GM18507 (cell line): ENCODE measurements at places on chromosomes 12 and 14.

DNA sequence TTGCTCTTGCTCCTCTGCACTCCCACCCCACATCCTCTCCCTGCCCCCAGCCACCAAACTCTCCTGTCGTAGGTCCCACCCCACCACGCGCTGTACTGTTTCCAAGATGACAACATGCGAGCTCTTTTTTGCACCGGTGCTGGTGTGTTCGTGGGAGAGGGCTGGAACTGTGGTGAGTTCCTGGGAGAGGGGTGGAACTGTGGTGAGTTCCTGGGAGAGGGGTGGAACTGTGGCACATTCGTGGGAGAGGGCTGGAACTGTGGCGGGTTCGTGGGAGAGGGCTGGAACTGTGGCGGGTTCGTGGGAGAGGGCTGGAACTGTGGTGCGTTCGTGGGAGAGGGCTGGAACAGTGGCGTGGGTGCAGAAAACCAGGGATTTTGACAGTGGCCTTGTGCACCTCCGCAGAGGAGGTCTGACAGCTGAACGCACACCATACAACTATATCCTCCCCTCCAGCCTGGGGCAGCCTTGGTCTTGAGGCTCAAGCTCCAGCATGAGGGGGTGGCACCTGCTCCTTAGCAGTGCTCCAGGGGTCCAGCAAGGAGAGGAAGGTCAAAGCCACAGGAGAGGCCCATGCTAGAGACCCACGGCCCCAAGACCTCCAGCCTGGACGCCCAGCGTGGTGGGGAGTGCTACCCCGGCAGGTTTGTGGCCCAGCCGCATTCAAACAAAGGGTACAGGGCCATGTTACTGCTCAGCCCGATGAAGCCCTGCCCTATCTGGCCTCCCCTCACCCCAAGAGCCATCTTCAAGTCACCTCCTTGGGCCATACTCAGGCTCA, 50.1 kb downstream of the ACTN1 start:
- DNase-seq, result no peak

DNA sequence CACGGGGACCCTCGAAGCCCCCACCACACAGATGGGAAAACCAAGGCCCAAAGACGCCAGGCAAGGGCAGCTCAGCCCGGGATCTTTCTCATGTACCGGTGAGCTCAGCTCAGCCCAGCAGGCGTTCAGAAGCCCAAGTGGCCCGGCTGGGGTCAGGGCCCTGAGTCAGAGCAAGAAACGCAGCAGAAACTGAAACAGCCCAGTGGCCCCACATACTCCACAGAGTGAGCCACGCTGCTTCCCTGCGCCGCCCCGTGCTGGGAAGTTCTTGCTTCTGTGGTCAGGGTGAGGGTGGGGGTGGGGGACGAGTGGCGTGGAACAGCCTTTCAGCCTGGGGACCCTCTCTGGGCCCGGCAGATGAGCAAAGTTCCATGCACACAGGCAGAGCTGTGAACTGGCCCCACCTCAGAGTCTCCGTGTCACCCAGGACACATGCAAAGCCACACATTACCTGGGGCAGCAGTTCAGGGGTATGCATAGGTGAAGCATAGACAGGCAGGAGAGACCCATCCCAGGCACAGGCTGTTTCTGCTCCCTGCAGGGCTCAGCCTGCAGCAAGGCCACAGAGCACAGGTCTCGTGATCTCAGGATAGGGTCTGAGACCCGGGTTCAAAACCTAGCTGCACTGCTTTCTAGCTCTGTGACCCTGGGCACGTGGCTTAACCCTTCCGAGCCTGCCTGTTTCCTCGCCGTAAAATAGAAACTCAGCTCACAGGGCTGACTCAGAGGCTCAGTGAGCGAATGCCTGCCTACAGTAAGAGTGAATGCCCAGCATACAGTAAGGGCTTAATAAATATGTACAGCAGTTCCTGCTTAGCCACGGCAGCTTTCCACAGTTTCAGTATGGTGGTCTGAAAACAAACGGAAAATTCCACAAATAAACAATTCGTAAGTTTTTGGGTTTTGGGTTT, 21.6 kb downstream of the NCOR2 start:
- peak; percentile 64 for DNase-seq

DNA sequence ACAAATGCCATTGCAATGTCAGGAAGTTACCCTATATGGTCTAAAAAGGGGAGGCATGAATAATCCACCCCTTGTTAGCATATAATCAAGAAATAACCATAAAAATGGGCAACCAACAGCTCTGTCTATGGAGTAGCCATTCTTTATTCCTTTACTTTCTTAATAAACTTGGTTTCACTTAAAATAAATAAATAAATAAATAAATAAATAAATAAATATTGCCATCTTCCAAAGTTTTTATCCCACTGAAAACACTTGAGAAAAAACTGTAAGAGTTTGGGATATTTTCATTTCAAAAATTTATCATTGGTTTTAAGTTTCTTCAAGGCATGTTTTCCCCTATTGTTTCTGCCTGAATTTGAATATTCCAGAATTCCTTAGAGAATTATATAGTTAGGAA, 89.8 kb downstream of the SYT10 start:
- DNase-seq, result no peak

DNA sequence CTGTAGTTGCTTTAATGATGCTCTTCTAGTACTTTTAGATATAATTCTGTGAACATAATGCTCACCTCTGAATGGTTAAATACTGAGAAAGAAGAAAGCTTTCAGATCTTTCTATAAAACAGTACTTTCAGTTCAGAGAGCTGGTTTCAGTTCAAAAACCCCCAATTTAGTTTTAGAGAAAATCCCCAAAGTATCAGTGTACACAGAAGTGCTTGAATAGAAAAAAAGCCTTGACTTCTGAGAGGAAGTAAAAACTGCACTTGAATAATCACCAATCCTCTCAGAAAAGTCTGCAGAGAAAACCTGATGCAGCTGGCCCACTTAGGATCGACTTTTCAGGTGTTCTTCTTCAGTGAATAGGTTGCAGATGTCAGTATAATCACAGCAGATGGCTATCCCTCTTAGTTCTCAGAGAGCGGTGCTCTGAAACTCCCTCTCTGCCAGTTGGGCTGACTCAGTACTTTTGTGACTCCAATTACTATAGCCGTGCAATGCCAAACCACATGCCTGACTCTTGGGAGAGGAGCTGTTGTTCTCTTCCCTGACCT, 616.3 kb downstream of the LRFN5 start:
- DNase-seq, result no peak

- no peak for DNase-seq
These were observed 175.7 kb downstream of the CACNA1C start for GRCh38 chr12:2228535-2228934.

DNA sequence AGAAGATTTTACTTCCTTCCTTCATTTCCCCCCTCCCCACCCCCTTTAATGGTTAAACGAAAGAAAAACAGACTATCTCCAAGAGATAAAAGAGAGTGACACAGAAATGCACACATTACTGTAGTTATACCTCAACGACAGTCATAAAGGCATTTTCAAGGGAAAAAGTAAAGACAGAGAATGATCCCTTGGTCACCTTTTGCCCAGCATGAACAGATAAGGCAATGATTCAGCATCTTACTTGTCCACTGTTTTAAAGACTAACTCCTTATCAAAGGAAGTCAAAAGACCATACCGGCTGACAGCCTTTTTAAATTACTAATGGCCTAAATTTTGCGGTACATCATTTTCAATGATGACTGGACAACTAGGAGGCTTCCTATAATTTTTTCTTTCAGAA, 326.6 kb downstream of the PAWR start:
- DNase-seq, result no peak

- DNase-seq, result no peak
These were observed 15.4 kb downstream of the PAPLN start for GRCh38 chr14:73252491-73253322.

- no peak for DNase-seq
These were observed 21.4 kb downstream of the TMCC3 start for GRCh38 chr12:94628819-94629472.

DNA sequence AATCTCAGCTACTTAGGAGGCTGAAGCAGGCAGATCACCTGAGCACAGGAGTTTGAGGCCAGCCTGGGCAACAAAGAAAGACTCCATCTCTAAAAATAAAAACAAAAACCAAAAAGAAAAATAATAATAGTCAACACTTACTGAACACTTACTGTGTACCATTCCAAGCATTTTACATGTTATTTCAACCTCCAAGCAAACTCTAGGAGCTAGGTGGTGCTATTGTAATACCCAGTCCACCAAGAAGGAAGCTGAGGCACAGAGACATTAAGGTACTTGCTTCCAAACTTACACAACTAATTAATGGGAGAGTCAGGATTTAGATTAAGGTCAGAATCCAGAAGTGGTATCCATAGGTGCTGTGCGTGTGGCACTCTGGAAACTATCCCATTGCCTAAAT, 13.7 kb upstream of the OR6J1 start:
- DNase-seq, result no peak

DNA sequence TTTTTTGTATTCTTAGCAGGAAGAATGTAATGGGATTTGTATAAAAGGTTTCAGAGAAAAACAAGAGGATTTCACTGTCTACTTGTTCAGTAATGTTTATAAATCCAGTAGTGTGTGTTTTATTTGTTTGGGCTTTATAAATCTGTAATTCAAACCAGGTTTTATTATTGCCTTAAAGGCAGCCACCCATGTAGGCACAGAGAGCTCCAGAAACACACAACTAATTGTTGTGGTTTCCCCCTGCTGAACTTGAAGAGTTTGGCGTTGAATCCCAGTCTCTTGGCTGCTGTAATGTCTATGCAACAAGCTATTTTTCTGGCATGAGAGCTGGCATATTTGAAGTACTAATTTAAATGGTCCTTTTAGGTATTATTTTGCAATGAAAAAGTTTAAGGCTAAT, 63.4 kb upstream of the SLCO1C1 start:
- DNase-seq, result no peak

- DNase-seq, result no peak
These were observed 538.7 kb upstream of the TMEM132C start for GRCh38 chr12:127728285-127728684.

DNA sequence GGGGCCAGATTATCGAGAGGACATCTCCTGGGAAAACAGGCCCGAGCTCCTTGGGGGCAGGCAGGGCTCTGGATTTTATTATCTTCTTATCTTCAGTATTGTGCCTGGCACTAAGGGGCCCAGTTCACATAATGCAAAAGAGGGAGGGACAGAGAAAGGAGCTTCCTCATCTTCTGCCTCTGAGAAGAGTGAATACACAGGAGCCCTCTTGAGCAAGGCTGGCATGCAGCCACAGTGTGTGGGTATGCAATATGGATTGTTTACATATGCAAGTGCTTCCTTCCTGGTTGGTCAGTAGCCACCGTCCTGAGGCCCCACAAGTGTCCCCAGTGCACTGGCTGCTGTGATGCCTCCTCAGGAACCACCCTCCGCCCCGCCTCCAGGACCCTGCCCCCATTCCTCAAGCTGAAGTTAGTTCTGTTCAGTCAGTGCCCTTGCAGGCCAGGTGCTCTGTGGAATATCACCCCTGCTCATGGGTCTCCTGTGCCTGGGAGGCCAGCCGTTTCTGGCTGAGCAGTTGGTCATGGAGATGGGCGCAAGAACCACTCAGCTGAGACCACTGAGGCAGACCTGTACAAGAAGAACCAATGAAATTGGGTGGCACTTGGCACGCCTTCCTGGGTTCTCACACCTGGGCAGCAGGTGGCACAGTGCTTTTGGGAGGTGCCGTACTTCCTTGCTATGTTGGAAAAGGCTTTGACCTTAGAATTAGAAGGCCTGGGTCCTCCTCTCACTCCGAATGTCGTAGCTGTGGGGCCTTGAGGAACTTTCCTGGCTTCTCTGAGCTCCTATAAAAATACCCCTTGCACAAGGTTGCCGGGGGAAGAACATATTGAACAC, 35.1 kb upstream of the ACTN1 start:
- DNase-seq, result no peak

DNA sequence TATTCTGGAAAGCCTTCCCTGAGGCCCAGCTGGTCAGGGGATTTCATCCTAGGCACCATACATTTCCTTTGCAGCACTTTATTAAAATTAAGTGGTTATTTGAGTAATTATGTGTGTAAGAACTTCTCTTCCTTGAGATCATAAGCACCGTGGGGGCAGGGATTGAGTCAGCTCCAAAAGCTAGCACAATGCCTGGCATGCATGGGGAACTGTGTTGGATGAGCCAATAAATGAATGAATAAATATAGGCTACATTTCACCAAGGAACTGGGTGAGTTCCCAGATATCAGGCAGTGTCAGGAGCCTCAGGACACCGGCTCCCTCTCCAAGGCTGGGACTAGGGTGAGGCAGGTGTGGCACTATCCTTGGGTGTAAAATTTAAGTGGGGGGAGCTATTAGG, 82.8 kb upstream of the FBXO21 start:
- DNase-seq, result no peak
